ENCODE measurements at places on chromosomes 1 and 21. TPM values are rescaled to one million over a fixed set of nuclear protein-coding genes. Genes with fewer than 3 reads are reported as not detected.
A peak's percentile ranks its signal among the peaks of the same experiment; 100 is the strongest.

DNA sequence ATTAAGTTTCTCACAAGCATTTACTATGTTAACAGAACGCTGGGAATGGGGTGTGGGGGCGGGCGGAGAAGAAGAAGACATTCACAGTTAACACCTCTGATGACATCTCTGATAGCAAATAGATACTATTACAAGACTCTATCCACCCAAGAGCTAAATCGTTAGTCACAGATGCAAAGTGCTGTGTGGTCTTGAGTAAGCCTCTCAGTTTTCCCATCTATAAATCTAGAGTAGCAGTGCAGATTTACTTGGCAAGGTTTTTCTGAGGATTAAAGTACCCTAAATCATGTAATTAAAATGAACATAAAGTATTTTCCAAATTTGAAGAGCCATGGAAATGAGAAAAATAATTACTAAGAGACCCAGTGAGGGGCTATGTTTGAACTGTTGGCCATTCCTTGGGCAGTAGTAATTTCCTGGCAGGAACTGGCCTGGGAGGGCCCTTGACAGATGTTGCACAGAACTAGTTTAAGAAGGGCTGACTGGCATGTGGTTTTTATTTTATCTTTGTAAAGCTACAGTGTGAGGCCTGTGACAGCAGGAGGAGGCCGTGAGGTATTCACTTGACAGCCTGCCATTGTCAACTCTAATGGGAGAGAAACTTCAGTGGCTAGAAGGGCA lies 58.7 kb upstream of the APOBEC4 start:
- no peak for DNase-seq

DNA sequence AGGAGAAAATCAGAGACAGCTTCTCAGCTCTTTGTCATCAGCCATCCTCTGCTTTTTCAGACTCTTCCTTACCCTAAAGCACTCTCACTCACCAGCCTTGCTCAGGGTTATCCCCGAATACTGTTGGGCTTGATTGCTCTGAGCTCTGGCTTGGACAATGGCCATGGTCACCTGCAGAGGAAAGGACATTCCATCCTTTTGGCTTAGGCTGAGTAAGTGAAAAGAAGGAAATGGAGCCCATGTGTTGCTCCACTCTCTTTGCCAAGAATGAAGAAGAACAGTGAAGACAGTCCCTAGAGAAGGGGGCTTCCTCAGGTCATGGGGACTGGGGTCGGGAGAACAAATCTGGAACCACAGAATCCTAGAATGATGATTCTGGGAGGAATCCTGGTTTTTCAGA lies 2.3 kb downstream of the MTMR11 start:
- DNase-seq, result no peak

GRCh38 chr21:14559102-14559501 lies 13.0 kb upstream of the SAMSN1 start:
- no peak for DNase-seq

- DNase-seq, result no peak
Observed at GRCh38 chr1:170567214-170567613, 35.2 kb downstream of the GORAB start.

- DNase-seq, result no peak
Observed at GRCh38 chr1:236689713-236690569, 3.6 kb downstream of the ACTN2 start.

DNA sequence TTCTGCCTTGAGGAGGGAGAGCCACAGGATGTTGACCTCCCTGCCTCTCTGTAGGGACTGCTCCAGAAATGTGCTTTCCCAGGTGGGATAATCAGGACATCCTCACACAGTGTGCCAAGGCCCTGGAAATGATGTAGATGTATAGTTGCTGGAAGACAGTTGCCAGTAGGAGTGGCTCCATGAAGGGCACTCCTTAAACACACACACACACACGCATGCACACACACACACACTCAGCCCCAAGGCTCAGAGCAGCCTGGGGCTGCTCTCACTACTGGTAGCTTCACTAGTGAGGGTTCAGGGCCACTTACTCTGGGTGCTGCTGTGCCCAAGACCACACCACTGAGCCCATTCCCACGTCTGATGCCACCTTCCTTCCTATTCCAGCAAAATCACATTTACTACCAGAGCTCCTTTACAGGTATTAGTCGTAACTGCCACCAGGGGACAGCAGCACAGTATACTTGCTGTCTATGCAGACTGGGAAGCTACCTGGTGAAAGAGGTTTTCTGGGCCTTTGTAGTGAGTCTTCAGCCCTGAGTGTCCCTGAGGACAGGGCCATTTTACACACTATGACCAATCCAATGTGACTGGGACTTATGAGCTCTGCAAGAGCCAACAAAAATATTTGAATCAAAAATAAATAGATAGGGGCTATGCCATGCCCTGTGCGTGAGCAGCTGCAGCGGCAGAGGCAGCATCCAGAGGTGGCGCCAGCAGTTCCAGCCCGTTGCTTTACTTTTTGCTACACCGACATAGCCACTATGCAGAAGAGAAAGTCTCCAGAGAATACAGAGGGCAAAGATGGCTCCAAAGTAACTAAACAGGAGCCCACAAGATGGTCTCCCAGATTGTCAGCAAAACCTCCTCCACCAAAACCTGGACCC lies 15.0 kb downstream of the CRNN start:
- DNase-seq, result no peak

GRCh38 chr21:34100790-34101189 lies 27.4 kb downstream of the MRPS6 start:
- DNase-seq, result no peak

DNA sequence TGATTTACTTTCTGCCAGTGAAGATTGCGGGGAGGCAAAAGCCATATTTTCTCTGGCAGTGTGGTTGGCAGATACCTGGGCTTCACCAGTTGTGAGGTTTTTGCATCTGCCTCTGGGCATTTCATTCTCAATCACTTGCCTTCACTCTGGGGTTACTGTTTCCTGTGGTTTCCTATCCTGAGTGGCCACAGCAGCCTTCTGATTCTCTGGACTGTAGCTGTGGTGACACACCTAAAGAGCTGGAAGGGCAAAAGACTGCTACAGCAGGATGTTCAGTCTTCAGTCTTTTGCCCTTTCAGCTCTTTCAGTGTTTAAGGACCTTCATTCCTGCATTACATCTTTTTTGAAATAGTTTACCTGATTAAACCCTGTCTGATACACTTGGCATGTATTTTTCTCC lies 50.5 kb upstream of the GPR52 start:
- no peak for DNase-seq

- DNase-seq, result no peak
Observed at GRCh38 chr1:33319949-33320618, 814 bp downstream of the A3GALT2 start.

DNA sequence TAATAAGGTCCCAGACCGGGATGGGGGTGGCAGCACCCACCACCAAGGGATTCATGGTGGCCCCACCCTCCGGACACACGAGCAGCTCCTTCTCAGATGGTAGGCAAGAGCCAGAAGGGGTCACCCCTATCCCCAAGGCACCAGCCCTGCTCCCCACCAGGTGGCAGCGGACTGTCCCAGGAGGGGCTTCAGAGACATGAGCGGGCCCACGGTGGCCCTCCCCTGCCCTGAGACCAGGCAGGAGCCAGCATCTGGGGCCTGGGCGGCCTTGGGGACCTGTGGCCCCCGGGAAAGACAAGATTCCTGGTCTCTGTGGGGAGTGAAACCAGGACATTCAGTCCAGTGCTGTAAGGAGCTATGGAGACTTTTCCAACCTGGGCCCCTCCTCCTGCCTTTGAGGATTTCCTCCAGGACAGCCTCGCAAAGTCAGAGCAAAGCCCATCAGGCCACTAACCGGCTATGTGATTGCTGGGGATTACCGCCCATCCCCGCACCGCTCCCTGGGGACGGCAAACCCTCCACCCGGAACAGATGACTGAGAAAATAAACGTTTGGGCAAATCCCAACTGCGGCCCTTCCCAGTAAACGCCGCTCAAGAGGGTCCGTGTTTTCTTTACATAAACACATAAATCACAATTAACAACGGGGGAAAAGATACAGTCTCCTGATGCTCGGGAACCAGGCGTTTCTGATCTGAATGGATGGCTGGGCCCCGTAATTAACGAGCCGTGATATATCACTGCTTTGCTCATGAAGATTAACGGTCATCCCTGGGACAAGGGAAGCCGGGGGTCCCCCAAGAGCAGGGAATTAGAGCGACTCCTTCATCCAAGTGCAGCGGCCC lies 50.9 kb upstream of the ARHGEF16 start:
- DNase-seq, result no peak

DNA sequence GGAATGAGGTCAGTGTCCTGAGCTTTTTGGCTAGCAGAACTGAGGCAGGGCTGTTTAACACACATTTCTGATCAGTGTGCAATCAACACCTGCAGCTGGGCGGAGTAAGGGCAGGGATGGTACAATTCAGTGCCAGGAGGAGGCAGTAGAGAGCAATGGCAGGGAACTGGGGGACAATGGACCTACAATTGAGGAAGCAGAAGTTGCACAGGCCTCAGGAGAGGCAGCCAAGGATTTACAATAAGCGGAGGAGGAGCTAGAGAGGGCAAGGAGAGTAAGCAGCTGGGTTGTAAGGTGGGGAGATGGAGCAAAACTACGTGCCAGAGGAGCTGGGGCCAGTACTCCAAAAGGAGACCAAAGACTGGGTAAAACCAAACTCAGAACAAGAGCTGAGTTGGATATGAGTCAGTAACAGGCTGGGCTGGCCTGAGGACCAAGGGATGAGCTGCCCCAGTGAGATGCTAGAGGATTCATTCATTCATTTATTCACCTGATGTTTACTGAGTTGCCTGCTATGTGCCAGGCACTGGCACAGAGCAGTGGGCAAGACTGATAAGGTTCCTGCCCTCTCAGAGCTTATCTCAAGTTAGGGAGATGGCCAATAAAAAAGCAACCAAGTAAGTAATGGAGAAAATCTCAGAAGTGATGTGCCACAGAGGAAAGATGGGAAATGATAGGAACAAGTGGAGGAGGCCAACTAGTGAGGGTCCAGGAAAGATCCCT lies 10.4 kb upstream of the GALE start:
- DNase-seq, result peak; percentile 62

- no peak for DNase-seq
Observed at GRCh38 chr1:207081088-207081487, 7.6 kb upstream of the C4BPB start.

DNA sequence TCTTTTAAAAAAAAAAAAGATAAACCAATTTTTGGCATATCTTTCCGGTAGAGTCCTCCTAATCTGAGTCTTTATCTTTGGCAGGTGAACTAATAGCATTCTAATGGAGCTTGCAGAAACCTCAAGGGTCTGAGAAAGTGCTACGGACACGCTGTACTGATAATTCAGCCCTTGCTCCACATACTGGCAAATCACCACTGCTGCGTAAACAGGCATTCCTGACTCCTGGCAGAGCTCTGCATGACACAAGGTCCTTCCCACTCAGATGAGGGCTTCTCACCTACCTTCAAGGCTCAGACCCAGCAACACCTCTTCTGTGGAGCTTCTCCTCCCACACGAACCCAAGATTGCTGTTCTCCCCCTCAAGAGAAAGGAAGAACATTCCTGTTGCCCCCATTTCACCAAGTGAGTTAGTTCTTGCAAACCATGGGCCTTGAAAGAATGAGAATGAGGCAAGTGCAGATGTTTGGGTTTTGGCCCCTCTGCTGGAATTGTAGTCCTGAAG lies 48.0 kb downstream of the LYST start:
- no peak for DNase-seq

GRCh38 chr1:198272492-198272891 lies 115.7 kb downstream of the NEK7 start:
- DNase-seq, result no peak

DNA sequence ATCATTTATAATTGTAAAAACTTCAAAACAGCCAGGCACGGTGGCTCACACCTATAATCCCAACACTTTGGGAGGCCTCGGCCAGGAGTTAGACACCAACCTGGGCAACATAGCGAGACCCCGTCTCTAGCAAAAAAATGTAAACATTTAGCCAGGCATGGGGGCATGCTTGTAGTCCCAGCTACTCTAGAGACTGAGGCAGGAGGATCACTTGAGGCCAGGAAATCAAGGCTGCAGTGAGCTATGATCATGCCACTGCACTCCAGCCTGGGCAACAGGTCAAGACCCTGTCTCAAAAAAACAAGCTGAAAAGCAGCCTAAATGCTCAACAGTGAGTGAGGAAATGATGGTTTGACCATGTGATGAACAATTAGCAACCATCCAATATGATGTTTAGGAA lies 7.3 kb downstream of the C1orf167 start:
- no peak for DNase-seq

Gene FLVCR1
- 10.1 TPM for total RNA-seq

Gene HMGCS2
- 592 TPM for total RNA-seq

Gene SPATA21
- 0.22 TPM for total RNA-seq

Gene LRRC53
- total RNA-seq, result not detected

Gene C1orf185
- not detected for total RNA-seq

Gene ST6GALNAC3
- 9.0 TPM for total RNA-seq

All from mucosa of descending colon (tissue), 3 donors.